ENCODE measurements at places on chromosomes 16 and 17.

DNA sequence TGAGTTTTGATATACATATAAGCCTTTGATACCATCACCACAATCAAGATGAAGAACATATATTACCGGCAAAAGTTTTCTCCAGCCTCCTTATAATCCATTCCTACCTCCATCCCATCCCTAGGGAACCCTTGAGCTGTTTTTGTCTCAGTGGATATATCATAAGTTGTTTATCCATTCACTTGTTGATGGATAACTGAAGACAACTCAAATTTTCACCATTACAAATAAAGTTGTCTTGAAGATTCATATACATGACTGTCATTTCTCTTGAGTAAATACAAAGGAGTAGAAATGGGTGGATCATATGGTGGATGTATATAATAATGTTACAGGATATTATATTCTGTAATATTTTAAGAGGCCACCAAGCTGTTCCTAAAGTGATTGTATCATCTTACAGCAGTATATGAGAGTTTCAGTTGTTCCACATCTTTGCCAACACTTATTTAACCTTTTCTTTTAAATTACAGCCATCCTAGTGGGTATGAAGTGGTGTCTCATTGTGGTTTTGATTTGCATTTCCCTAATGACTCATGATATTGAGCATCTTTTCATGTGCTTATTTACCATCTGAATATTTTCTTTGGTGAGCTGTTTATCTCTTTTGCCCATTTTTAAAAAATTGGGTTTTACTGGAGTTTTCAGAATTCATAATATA is 17.4 kb downstream of the NF1 start:
- DNase-seq = no peak

DNA sequence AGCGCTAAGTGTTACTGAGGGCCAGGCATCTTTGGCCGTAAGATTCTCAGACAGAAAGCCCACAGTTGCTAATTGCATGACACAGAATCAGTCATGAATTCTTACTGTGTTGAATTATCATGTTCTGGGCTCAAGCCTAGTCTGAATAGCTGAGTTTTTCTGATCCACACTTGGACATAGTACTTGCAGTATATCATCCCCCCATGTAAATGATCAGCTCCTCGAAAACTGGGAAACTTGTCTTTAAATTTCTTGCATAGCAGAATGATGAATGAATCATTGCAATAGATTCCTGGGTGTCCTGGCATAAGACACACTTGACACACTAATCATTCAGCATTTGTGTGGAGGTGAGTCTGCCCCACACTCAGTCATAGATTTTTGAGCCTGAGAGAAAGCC is 2.2 kb downstream of the MLYCD start:
- no peak for DNase-seq

- DNase-seq = peak; percentile 40
These were observed 9.8 kb downstream of the SLC38A10 start for GRCh38 chr17:81285179-81285878.

- no peak for DNase-seq
These were observed 174.3 kb downstream of the XYLT1 start for GRCh38 chr16:17296431-17296830.

- DNase-seq = no peak
These were observed 218.0 kb downstream of the C16orf95 start for GRCh38 chr16:87098976-87099720.

Measured in activated CD8-positive, alpha-beta memory T cell treated with anti-CD3 and anti-CD28 coated beads for 48 hours (primary cell).